ENCODE measurements at places on chromosomes 7 and 10.
A peak's percentile ranks its signal among the peaks of the same experiment; 100 is the strongest.

DNA sequence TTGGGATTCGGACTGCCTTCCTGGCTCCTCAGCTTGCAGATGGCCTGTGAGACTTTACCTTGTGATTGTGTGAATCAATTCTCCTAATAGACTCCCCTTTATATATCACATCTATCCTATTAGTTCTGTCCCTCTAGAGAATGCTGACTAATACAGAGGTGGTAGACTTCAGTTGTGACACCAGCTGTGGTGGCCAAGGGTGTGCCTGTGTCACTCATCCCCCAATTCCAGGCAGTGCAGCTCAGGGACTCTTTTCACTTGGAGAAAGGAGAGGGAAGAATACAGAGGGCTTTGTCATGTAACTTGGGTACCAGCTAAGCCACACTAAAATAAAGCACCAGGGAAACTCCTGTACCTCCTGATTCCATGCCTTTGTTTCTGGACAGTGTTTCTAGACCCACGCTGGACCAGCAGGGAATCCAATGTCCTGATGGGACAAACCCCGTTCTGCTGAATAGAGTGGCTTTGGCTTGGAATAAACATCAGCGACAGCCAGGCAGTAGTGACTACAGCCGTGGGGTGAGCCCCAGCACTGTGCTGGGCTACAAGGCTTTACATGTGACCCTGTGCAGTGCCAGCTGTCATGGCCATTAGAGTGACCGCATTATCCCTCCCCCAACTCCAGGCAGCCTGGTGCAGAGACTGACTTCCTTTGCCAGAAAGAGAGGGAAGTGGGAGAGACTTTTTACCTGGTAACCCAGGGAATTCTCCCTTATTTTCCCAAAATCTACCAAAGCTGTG, 233.6 kb downstream of the ANK3 start:
- DNase-seq: no peak

DNA sequence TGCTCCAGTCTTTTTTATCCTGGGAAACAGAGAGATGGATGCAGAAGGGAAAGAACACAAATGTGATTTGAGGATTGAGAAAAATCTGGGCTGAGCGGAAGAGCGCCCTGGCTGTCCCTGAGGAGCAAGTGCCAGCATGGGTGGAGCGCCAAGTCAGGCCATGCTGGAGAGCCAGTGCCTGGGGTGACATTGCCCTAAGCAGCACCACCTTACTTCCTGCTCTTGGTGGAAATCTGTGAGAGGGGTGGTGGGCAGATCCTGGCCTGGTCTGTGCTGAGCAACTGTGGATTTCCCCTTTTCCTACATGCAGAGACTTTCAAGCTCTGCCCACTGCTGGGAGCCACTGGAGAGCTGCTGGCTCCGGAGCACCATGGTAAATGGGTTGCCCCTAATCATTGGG, 36.9 kb downstream of the DDIT4 start:
- DNase-seq: no peak

DNA sequence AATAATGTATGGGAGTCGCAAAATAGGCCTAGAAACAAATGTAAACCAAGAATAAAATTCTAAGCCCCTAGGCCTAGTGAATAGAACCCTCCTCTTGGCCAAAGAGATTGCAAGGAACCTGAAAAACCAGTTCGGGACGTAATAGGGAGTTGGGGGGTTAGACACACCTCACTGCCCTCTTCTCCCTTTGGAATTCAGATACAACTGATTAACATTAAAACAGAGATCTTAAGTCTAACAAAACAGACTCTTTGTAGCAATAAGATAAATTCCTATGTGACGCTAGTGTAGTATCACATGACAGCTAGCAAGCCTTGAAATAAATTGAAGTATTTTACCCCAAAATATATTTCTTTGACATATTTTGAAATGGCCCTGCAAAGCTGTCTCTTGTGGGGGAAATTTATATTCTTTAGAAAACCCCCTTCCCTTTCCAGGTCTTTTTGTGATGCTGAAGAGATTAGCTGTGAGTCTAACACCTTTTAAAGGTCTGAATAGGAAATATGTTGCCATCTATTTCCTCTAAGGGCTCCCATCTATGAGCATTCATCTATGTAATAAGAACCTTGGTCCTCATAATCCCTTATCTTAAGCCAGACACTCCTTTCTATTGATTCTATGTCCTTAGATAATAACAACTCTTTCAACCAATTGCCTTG, 623.4 kb upstream of the NRG3 start:
- no peak for DNase-seq

- DNase-seq: no peak
Observed at GRCh38 chr7:132218876-132219275, 357.4 kb downstream of the PLXNA4 start.

DNA sequence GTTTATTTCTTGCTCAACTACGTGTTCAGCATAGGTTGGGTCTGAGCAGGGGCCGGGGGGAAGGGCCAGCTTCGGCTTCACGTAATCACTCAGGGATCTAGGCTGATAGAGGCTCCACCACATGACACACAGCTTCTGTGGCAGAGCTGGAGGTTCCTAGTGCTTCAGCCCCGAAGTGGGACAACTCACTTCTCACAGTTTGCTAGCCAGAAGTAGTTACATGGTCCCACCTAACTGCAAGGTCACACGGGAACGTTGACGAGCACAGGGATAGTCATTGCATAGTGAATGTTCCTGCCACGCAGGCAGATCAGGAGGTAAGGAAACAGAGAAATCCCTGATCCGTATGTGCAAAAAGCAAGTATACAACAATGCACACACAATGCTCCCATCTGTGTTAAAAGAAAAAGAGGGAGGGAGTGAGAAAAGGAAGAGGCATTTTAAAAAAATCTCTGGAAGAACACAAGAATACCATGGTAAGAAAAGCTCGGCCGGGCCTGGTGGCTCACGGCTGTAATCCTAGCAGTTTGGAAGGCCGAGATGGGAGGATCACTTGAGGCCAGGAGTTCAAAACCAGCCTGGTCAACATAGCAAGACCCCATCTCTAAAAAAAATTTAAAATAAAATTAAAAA, 16.9 kb downstream of the SMURF1 start:
- DNase-seq: peak; percentile 84

DNA sequence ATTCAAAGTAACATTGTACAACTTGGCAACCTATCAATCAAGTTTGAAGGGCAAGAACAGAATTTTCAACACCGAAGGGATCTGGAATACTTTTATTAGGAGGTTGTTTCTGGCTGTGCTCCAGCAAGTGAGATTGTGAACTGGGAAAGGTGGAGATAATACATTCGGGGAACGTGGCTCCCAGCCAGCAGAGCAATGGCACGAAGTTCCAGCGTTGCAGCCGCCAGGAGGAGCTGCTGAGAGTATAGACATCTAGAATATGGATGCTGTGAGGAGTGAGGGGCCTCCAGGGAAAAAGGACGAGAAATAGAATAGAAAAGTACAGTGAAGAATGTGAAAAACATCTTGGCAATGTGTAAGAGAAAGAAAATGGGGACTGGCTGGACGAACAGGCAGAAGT, 69.5 kb downstream of the TCERG1L start:
- DNase-seq: peak; percentile 3

DNA sequence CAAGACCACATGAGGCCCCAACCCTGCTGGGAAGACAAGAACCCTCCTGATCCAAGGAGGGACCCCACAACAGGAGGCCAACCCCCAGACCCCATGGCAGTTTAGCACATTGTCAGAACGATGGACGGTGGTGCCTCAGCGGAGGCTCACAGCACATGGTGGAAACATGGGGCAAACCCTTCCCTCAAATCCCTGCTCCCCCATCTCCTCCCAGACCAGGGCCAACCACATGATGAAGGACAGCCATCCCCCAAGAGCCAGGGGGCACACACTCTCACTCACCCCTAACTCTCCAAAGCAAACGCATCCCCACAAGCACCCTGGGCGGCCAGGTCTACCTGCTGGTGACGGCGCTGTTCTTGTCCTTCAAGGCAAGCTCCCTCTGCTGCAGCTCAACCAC, 83.9 kb downstream of the MAD1L1 start:
- no peak for DNase-seq

DNA sequence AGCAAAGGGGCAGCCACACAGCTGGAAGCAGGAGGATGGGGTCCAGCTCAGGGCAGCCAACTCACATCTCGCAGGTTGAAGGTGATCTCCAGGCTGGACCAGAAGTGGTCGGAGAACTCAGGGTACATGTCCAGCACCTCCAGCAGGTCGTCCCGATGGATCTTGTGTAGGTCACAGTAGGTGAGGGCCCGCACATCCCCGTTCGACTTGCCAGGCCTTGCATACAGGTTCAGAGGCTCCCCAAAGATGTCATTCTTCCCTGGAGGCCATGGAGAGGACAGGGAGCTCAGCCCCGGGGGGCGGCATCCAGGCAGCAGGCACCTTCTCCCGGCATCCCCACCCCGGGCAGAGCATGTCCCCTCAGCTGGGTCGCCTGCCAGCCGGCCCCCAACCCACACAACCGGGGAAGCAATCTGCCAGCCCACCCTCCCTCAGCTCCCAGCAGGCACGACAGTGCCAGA, 29.3 kb downstream of the KCNH2 start:
- no peak for DNase-seq

DNA sequence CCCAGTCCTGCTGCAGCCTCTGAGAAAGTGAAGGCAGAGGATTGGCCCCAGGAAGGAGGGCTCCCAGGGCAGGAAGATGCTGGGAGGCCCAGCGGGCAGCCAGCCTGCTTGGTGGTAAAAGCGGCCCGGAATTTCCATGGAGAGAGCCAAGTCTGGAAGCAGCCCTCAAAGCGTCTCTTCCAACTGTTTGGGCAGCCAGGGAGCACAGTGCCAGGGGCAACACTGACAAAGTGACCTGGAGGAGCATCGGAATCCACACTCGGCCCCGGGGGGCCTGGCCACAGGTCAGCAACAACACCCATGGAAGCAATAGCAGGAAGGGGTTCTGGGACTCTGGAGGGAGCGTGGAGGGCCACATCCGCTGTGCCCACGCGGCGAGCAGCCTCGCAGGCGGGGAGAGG, 63.2 kb upstream of the FGFR2 start:
- no peak for DNase-seq

GRCh38 chr7:109235316-109235715, 665.6 kb downstream of the DNAJB9 start:
- no peak for DNase-seq

DNA sequence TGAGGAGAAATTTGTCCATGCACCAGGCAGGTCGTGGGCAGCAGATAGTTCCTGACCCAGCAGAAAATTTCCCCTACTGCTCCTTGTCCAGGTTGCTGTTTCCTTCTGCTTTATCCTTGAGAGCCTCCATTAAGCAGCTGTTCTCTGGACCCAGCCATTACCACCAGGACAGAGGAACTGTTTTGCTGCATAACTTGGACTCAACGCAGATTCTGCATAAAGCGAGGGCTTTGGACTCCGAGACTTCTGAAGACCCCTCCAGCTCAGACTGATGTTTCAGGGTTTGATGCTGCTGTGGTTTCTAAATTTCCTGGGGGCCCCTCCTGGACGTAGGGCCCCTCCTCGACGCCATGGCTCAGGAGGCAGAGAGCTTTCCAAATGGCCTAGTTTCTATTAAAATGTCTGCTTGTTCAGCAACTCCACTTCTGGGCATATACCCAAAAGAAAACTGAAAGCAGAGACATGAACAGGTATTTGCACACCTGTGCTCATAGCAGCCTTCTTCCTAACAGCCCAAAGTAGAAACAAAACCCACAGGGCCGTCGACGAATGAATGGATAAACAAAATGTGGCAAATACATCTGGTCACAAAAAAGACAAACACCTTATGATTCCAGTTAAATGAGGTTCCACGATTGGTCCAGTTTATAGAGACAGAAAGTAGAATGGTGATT, 28.3 kb upstream of the LMTK2 start:
- DNase-seq: no peak

DNA sequence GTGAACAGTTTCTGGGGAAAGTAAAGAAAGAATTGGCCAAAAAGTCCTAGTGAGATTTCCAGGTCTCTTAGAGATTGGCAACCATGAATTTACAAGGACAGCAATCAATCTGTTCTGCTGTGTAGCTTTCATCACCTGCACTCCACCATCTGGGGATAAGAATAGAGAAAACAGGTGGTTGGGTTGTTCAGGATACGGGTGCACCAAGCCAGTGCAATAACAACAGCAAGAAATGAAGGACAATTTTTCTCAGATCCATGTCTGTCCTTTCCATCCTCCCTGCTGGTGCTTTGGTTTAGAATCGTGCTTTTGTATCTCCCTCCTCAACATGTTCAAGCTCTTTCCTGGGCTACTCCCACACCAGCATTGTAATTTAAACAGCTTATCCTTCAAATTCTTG, 787.7 kb downstream of the GRID1 start:
- no peak for DNase-seq

GRCh38 chr7:46256870-46257661, 336.0 kb upstream of the IGFBP3 start:
- no peak for DNase-seq

GRCh38 chr10:119209035-119209735, 1.8 kb downstream of the GRK5 start:
- DNase-seq: no peak

- no peak for DNase-seq
Observed at GRCh38 chr7:47196106-47196645, 385.7 kb downstream of the TNS3 start.

- DNase-seq: no peak
Observed at GRCh38 chr10:46171661-46172060, 115.1 kb upstream of the ANTXRL start.

GRCh38 chr7:14937581-14937980, 35.0 kb upstream of the DGKB start:
- no peak for DNase-seq

DNA sequence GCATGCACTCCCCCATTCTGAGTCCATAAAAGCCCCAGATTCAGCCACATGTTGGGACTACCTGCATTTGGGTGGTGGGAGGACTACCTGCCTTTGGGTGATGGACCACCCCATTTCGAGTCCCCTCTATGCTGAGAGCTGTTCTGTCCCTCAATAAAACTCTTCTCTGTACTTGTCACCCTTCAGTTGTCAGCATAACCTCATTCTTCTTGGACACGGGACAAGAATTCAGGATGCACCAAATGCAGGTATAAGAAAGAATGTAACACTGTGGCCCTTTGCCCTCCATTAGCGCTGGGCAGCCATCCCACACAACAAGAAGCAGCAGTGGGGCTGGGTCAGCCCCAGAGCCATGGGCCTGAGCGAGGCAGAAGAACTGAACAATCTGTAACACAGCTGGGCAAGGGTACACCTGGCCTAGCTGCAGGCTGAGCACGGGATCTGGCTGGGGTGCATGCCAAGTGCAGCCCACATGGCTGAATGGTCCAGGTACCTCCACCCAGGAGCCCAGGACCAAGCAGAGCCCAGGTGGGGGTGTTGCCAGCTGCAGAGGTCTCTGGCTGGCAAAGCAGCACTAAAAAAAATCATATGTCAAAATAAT, 1344.3 kb upstream of the LRRTM3 start:
- no peak for DNase-seq

- no peak for DNase-seq
Observed at GRCh38 chr7:139893461-139893860, 64.4 kb downstream of the TBXAS1 start.

DNA sequence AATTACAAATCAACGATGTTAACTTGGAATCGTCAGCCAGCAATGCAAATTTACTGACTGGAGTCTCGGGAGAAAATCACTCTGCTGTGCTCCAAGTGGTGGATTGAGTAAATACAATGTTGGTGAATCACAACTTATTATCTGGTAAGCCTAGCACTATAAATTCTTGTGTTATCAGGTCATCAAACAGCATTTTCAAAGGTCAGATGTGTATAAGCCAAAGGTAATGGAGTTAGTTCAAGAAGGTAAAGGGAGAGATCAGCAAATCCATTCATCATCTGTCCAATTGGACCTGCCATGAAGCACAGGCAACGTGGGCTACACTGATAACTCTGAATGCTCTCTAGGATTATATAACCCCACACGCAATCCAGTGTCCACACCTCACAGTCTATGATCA, 13.9 kb downstream of the CUBN start:
- peak; percentile 7 for DNase-seq

- DNase-seq: no peak
Observed at GRCh38 chr10:58641095-58641531, 128.4 kb downstream of the BICC1 start.
